Suppressor macrophage (primary cell): ENCODE measurements at places on chromosomes 1 and 21.
A peak's percentile ranks its signal among the peaks of the same experiment; 100 is the strongest.

- no peak for DNase-seq
Observed at GRCh38 chr21:42287193-42288083, 27.8 kb downstream of the TFF3 start.

- DNase-seq: peak; percentile 47
Observed at GRCh38 chr1:90579212-90579802, 137.8 kb downstream of the BARHL2 start.

- DNase-seq: no peak
Observed at GRCh38 chr1:46489169-46489637, 433 bp upstream of the DMBX1 start.

- DNase-seq: no peak
Observed at GRCh38 chr1:50271337-50271736, 151.9 kb downstream of the DMRTA2 start.
